Activated T-helper 1 cell treated with anti-CD3 and anti-CD28 coated beads, Interleukin-12 subunit alpha, Interleukin-12 subunit beta, Interleukin-2, Interleukin-4 antibody, amounts not matched to agents 30 ng/mL and 10 ng/mL and 1 ng/mL, durations not matched to agents 14 hours and 24 hours and 36 hours (primary cell): ENCODE measurements at places on chromosomes 12 and 14.

DNA sequence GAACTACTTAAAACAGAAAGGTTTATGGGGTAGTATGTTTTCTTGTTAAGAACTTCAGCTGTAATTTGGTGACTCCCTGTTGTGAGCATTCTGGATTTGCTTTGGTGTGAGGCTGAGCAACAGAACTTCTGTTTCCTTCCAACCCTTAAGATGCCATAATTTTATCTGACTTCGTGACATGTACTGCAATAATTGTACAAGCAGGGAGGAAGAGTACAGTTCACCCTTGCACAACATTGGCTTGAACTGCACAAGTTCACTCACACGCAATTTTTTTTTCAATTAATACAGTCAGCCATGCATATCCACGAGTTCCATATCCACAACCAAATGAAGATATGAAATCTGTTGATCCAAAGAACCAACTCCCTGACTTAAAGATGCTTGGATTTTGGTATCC lies 42.9 kb upstream of the ANKS1B start:
- DNase-seq = no peak

- no peak for DNase-seq
Measured at GRCh38 chr14:35821564-35822411, 4.3 kb upstream of the BRMS1L start.

DNA sequence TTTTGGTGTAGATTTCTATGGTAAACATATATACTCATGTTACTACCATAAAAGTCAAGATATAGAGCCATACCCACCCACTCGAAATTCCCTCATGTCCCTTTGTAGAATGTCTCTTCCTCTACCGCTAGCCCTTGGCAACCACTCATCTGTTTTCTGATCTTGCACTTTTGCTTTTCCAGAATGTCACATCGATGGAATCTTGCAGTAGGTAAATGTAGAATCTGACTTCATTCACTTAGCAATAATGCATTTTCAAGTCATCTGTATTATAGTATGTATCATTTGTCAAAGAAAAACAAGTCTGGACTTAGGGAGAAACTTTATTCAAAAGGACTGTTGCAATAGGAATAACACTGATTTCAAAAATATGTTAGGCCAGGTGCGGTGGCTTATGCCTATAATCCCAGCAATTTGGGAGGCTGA lies 19.3 kb upstream of the CLEC2D start:
- no peak for DNase-seq

- DNase-seq = no peak
Measured at GRCh38 chr14:63893701-63894458, 41.1 kb downstream of the SYNE2 start.

GRCh38 chr12:118237052-118237665 lies 101.2 kb downstream of the PEBP1 start:
- no peak for DNase-seq

- no peak for DNase-seq
Measured at GRCh38 chr12:120687578-120688289, 785 bp downstream of the MLEC start.

DNA sequence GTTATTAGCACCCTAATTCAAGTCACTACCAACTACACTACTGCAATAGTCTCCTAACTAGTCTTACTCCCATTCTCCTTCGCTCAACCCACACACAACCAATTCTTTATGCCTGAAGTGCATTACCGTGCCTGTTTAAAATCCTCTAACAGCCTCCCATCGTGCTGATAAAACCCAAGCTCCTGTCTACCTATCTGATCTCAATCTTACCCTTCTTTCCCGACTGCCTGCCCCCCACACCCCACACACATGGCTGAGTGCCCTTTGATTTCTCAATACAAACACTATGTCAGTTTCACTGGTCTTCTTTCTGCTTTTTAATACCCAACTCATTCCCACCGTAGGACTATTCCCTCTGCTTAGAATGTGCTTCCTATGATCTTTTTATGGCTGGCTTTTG lies 59.9 kb downstream of the SPPL3 start:
- DNase-seq = no peak

GRCh38 chr14:36979863-36980262 lies 192.5 kb downstream of the SLC25A21 start:
- DNase-seq = no peak

GRCh38 chr12:32490801-32491200 lies 91.4 kb downstream of the FGD4 start:
- no peak for DNase-seq

- no peak for DNase-seq
Measured at GRCh38 chr12:47547077-47547476, 158.8 kb downstream of the RPAP3 start.

DNA sequence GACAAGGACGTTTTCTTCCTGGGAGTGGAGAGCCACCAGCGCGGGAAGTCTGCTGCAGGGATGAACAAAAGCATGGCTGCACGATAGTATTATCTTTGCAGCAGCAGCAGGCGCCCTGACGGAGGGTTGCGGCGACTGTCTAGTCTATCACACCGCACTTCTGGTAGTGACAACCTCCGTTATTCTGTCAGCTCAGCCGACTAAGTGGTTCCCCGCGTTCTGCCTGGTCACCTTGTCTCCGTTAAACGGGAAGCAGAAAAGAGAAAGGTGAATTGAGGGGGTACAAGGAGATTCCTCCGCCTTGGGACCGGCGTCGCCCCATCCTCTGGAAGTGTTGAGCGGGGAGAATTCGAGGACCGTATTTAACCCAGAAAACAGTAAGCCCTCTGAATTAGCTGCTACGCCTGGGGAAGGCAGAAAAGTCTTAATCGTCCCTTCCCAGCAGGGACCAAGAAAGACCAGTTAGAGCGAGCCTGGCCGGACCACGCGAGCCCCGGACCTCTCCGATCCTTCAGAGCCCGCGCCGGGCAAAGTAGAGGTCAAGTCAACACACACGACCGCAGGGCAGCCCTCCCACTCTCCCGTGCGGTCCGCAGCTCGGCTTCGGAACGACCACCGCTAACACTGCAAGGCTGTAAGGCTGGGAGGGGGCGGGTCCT lies 536 bp upstream of the DAAM1 start:
- DNase-seq = peak; percentile 22

GRCh38 chr12:121538699-121539061 lies 42.1 kb downstream of the KDM2B start:
- no peak for DNase-seq

GRCh38 chr12:27190761-27191160 lies 53.3 kb upstream of the STK38L start:
- DNase-seq = no peak

- no peak for DNase-seq
Measured at GRCh38 chr12:87925021-87925420, 104.2 kb downstream of the C12orf50 start.

GRCh38 chr14:71720978-71721624 lies 211.1 kb upstream of the RGS6 start:
- no peak for DNase-seq

DNA sequence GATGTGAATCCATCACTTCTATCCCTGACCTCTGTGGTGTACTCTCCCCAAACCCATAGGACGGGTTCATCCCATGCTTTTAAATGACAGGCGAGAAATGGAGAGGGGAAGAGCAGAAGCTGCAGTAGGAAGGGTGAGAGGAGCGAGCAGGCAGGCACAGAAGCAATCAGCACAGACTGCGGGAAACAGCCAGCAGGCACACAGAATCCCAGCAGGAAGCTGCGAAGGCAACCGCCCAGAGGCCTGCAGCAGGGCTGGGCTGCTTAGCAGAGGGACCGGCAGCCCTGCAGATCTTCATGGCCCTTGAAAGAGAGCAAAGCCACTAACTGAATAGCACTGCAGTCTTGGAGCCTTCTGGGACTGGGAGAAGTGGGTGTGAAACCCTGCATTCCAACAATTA lies 287.0 kb upstream of the FKBP4 start:
- DNase-seq = no peak

DNA sequence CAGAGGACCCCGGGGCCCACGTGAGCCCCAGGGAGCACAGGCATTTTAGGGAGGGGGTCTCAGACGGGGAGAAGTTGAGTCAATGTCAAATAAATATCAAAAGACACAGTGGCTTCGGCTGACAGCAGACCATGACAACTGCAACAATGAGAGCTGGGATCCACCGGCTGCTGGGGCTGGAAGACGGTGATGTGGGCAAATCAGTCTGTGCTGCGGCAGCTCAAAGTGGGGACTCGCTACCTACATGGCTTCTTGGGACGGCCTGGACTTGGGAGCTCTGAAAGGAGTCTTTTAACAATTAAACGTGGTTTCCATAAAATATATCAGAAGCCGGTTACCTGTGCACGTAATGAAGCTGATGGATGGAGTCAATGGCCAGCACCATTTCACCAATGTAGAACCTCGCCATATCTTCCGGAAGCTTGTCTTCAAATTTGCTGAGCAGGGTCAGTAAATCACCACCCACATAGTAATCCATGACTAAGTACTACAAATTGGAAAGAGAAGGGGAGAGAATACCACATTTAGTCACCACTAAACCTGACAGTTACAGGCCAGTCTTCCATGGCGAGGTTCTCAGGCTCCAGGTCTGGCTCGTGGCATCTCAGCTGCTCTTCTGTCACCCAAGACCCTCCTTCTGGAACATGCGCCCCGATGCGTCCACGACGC lies 58.0 kb downstream of the CDC42BPB start:
- no peak for DNase-seq

- no peak for DNase-seq
Measured at GRCh38 chr14:76375947-76376404, at the start of gene ESRRB. ESRRB (plus strand) TSS chr14:76376137; CDS start chr14:76376402, 265 bp downstream.

DNA sequence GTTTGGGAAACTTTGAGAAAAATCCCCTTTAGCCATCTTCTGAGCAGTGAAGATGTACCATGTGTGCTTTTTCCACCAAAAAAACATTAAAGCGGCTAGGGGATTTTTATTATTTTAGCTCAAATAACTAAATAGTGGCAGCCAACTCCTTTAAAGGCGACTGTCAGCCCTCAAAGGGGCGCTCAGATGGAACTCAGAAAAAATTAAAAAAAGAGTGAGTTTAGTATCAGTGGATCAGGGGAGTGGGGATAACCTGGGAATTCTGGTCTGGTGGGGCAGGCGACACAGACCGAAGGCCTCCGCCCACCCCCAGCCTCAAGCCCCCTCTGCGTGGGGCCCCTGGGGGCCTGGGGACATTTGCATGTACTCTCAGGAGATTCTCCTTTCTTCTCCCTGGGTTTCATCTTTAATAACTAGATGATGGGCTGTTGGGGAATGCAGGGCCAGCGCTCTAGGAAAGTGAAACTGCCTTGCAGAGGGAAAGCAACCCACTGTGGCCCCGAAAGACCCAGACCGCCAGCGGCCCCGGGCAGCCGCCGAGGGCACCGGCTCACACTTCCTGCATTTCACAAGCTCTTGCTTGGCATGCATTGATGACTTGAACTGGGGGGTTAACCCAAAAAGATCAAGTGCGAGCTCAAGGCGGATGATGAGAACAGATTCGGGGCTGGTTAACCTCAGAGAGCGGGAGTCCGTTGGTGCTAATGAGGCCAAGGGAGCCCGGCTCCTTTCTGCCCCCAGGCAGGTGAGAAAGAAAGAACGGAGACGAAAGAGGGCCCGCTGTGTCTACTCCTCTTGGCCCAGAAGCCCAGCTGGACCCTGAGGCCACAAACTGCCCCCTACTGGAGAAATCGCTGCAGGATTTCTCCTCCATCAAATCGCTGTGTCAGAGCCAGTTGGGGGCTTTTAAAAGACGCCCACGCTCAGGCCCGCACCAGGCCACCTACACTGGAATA lies 7.3 kb upstream of the BATF start:
- no peak for DNase-seq

GRCh38 chr12:9118158-9118557 lies 2.4 kb upstream of the A2M start:
- DNase-seq = no peak

GRCh38 chr12:132375747-132376463 lies 46.5 kb upstream of the GALNT9 start:
- no peak for DNase-seq

GRCh38 chr14:90820958-90821357 lies 4.7 kb upstream of the TTC7B start:
- DNase-seq = peak; percentile 51

GRCh38 chr12:87660987-87661774 lies 368.0 kb downstream of the C12orf50 start:
- DNase-seq = no peak
